Bronchial epithelial cell (primary cell): ENCODE measurements at places on chromosomes 12 and 14.
A peak's percentile ranks its signal among the peaks of the same experiment; 100 is the strongest.

- peak; percentile 51 for DNase-seq
Observed at GRCh38 chr12:53190108-53190729, 9.5 kb upstream of the CSAD start.

DNA sequence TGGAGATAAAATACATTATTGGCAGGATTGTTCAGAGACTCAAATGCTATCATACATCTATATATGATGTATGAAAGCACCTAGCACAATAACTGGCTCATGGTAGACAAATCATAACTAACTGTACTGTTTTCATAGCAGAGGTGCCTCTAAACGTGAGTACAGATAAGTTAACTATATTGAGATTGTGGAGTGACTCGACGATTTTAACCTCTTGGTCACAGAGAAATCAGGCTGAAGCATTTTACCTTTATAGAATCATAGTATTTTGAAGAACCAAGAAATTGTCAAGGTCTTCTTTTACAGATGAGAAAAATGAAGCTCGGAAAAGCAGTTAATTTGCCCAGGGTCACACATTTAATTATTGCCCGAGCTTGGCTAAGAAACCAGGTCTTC, 666 bp upstream of the DERA start:
- DNase-seq = no peak

GRCh38 chr12:76290963-76291859, 57.0 kb downstream of the BBS10 start:
- DNase-seq = no peak

- DNase-seq = no peak
Observed at GRCh38 chr14:97912217-97912616, 1115.0 kb downstream of the VRK1 start.

GRCh38 chr12:106239241-106239950, 8.4 kb downstream of the CKAP4 start:
- DNase-seq = no peak

- no peak for DNase-seq
Observed at GRCh38 chr12:53737093-53737808, 10.0 kb upstream of the CALCOCO1 start.

GRCh38 chr12:22105542-22105941, 59.5 kb downstream of the CMAS start:
- DNase-seq = peak; percentile 18

GRCh38 chr14:77714926-77715325, 7.0 kb downstream of the SLIRP start:
- DNase-seq = no peak

DNA sequence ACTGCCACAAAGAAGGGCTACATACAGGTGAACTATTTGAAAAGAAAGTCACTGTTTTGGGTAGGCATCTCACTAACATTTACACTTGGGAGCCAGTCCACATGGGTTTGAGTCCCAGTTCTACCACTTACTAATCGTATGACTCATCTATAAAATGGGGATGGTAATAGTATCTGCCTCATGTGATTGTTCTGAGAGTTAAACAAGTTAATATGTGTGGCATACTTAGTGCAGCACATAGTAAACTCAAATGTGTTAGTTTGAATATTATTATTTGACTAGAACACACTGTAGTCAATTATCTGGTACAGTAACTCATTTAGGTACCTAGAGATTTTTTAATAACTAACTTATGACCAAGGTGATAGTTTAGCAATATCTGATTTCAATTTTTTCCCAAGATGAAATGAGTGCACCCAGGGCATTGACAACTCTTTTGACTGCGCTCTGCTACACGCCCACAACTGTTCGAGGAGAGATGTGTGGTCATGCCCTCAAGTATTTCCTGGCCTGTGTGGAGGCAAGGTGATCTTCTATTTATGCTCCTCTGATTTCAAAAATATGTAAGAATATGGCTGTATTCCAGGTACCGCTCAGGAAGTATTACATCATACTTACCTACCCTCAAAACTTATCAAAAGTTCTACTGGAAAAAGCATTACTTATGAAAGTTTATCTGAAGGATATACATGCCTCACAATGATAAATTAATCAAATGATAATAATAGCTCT, 210.6 kb upstream of the EGLN3 start:
- peak; percentile 92 for DNase-seq

GRCh38 chr12:34595749-34596733, 573.7 kb downstream of the ALG10 start:
- no peak for DNase-seq

DNA sequence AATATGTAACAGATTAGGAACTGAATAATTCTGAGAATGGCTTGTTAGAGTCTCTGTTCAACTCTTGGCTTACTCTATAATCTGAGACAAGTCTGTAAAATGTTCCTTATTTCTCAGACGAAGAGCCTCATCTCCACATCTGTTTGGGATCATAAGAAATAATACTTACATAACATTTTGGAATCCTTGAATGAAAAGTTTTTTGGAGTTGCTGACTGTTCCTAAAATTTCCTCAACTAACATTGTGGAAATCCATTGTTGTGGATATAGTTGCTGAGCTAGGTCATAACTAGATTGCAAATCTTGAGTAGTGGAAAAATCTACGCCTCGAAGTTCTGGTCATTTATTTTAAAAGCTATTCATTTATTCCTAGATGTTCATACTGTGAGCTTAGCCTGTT, 402.9 kb downstream of the ZFP36L1 start:
- no peak for DNase-seq

- no peak for DNase-seq
Observed at GRCh38 chr12:452667-453210, 7.0 kb upstream of the B4GALNT3 start.

DNA sequence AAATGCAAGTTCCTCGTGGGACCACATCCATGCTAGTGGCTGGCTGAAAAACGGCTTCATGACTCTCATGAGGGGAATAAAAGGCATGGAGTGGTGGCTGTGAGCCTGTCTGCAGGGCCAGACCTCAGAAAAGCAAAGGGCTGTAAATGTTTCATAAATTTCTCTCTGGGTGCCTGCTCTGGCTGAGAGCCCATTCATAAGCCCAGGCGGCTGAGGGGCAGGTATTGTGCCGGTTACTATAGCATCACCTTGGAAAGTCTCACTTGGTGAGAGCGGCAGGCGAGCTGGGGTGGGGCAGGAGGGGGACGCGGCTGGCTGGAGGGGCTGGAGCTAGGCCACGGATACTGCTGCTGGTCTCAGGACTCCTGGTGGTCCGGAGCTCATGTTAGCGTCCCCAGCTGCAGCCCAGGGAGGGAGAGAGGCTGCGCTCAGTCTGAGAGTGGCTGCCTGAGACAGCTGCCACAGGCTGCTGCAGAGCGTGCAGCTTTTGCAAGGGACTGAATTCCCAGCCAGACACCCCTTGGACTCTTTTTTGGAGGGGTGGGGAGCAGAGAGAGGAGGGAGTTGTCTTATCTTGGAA, at the start of gene SLC17A8:
Gene SLC17A8, plus strand, starts transcription at position 431 of the 580 bp plus-strand sequence. CDS start 318 bp downstream, outside the sequence.
- DNase-seq = no peak

DNA sequence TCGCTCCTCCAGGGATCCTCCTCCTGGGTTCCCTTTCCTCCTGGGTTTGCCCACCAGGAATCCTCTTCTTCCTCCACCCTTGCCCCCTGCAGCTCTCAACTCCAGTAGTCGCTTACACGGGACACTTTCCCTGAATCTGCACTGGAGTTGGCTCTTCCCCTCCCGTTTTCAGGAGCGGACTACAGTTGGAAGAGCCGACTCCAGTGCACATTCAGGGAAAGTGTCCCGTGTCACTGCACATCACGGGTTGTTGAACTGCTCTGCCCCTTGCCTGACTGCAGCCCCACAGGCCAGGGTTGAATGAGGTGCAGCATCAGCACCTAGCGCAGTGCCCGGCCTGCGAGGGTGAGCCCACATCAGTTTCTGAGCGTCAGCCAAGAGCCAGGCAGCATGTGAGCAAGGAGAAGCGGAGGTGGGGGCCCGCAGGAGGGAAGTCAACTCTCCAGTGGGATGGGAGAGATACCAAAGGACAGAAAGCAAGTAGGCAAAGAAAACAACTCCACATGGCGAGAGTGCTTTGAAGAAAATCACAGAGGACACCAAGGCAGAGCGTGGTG, 13.1 kb downstream of the RAPGEF3 start:
- DNase-seq = no peak

DNA sequence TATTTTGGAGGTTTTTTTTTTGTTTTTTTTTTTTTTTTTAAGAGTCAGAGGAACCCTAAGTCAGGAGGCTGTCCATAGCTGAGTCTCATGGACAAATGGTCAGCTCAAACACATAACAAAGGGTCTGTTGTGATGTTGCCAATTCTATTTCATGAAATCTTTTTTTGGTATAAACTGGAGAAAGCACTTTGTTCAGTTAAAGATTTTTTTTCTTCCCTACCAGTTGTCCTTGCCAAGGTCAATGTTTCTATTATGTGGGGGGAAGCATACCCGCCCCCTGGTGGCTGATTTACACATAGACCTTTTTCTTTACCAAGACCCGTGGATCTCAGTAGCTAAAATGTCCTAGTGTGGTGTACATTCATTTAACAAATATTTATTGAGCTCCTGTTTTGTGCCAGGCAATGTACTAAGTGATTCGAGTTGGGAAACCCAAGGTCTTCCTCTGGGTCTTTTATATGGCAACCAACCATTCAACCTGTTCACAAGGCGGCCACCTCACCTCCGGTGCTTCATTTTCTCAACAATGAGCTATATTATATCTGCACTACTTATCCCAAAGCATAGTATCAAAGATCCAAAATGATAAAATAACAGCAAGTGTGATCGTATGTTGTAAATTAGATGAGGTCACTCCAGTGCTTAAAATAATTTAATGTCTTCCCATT, 214.5 kb downstream of the PAH start:
- peak; percentile 46 for DNase-seq

DNA sequence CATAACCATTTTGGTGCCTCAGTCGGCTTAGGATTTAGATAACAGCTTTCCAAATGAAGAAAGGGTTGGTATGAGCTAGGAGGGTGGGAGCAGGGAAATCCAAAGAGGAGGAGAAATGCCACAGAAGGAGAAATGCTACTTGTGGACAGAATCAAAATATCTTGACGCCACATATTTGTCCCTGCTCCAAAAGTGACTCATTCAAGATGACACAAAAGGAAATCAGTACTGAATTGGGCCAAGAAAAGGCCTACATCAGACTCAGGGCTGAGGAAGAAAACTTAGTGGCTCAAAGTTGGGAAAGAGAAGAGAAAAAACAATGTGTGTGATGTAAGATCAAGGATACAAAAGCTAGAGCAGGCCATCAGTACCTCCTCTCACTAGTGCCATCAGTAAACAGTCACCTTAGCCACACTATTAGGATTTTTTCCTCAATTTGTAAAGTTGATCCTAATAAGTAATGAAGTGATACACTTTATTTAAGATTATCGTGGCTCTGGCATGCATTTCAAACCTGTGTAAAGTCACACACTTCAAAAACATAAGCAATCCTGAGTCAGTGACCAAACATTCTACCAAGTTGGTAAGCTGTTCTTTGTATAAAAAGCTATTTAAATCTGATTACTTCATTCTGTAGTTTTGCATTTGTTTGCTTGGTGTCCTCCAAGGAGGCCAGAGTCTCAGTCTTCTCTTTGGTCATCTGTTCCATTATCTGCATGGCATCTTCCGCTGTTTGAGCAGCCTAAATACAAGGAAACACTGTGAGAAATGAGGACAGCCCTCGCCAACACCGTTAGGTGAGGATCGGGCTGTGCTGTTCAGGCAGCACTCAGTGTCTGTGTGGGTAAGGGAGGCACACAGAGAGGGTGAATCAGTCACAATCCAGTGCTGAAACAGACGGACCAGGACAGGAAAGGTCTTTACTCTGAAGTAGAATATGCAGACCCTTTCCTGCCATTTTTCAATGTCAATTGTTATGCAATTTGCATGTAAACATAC, 52.6 kb upstream of the VPS33A start:
- peak; percentile 17 for DNase-seq

DNA sequence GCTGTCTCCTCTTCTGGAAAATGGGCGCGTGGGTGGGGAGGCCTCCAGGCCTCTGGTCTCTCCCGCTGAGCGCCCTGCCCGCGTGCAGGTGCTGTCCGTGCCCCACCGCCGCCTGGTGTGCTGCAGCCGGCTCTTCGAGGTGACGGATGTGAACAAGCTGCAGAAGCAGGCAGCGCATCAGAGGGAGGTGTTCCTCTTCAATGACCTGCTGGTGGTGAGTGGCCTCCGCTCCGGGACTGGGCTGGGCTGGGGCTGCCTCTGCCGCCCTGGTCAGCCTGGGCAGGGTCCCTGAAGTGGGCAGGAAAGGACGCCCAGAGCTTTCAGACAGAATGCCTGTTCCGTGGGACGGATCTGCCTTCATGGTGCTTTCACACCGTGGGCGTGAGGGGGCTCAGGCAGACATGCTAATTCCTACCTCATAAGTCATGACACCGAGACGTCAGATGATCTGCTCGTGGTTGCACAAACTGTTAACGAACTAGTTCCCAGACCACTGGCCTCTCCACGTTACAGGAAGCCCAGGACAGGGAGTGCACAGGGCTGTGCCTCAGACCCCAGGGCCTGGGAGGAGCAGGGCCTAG, 50.5 kb downstream of the SLC6A12 start:
- DNase-seq = no peak

DNA sequence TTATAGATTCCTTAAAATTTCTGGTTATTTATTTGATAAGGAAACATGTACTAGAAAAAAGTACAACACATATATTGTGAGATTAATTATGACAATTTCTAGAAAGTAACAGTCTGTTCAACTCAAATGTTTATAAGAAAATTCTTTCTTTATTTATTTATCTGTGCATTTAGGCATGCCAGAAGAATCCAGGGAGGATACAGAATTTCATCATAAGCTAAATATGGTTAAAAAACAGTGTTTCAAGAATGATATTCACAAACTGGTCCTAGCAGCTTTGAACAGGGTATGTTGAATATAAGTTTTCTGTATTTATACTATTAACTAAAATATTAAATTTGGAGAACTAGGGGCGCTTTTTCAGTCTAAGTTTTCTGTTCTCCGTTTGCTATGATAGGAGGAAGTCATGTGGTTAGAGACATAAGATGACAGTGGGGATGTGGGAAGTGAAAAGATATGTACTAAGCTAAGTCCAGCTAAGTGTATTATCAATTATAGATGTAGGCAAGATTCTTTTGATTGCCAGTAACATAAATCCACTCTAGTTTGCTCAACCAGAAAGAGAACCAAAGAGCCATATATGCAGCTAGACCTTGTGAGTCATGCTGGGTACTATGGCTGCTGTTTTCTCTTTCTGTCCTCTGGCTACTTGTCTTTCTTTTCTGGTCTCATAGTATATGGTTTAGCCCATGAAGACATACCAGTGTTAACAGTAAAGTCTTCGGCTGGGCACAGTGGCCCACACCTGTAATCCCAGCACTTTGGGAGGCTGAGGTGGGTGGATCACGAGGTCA, 39.0 kb downstream of the LRRK2 start:
- DNase-seq = no peak

GRCh38 chr12:119857041-119857591, 20.0 kb downstream of the CIT start:
- no peak for DNase-seq

GRCh38 chr14:71720978-71721624, 211.1 kb upstream of the RGS6 start:
- DNase-seq = peak; percentile 95
